ENCODE measurements at places on chromosomes 13 and 19. TPM values are rescaled to one million over a fixed set of nuclear protein-coding genes. Genes with fewer than 3 reads are reported as not detected.

GRCh38 chr13:80361883-80362327, 21.0 kb upstream of the SPRY2 start:
- peak; percentile 63 for DNase-seq

DNA sequence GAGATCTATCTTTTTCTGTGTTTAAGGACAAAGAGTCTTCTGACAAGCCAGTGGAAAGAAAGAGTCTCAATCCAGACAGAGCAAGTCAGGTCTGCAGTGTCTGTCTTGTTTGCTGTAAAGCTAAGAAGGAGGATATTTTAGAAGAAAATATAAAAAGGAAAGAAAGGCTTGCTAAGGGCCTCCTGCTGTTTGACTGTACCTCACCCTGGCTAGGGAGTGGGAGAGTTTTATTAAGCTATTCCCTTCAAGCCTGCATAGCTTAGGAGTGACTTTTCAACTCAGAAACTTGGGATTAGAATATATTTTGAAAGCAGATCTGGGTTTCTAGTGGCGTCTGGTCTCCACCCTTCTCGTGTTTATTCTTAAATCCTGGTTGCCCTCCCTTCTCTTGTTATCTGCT, 460.0 kb downstream of the COG6 start:
- DNase-seq = no peak

DNA sequence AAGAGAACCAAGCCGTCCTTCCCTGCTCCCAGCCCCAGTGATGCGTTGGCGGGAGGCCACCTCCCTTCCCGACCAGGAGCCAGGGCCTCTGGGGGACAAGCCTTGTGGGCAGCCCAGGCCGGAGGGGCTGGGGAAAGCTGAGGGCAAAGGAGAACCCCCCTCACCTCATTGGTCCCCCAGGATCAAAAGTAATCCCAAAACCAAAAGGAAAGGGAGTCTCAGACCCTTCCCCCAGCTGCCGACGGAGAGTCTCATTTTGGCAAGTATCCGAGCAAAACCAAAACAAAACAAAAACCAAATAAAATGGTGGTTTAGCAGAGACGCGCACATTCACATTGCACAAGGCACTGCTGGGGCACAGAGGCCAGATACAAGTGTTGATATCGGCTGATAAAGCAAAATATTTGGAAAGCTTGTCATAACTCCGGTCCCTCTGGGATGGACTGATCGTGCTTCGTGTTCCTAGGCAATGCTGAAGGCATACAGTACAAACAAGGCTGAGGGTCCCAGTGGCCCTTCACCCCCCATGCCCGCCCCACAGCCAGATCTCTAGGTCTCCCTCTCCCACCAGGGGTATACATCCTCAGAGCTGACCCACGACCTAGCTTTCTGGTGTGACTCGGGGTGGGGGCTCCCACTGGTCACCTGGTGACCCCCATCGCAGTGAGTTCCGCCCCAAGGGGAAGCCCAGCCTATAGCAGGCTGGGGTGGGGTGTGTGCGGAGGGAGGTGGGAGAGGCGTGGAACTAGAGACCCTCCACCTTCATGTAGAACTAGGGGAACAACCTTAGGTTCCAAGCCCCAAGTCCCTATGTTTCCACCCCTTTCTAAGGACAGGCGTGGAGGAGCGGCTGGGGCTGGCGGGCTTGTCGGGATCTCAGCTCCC, 2.1 kb downstream of the CEBPA start:
- DNase-seq = no peak

ZNF823 gene
- 11.3 TPM for total RNA-seq

APOC1 gene
- total RNA-seq = 412 TPM

KLK11 gene
- not detected for total RNA-seq

Measured in G401 (cell line).